ENCODE measurements at places on chromosomes 12 and 14. TPM values are rescaled to one million over a fixed set of nuclear protein-coding genes. Genes with fewer than 3 reads are reported as not detected.

Gene KLHDC1
- total RNA-seq: 0.98 TPM

- H3K27ac ChIP-seq: no peak overlapping the region
- H3K27me3 ChIP-seq: peaks cover 3% of the 10 kb centered on the region
- H3K36me3 ChIP-seq: no peaks in the 10 kb centered on the region
- DNase-seq: peak; percentile 33
- peaks cover 5% of the 10 kb centered on the region for H3K4me1 ChIP-seq
- H3K4me3 ChIP-seq: no peak overlapping the region
Measured at GRCh38 chr12:47838286-47838931, 18.7 kb upstream of the HDAC7 start.

GRCh38 chr12:96261557-96261956 lies 67.4 kb downstream of the ELK3 start:
- no peak for DNase-seq
- H3K4me3 ChIP-seq: no peak overlapping the region
- H3K36me3 ChIP-seq: no peaks in the 10 kb centered on the region
- no peak overlapping the region for H3K27ac ChIP-seq

GRCh38 chr12:47377414-47378221 lies 297.9 kb upstream of the AMIGO2 start:
- H3K4me1 ChIP-seq: no peaks in the 10 kb centered on the region
- DNase-seq: no peak
- no peak overlapping the region for H3K27ac ChIP-seq
- no peaks in the 10 kb centered on the region for H3K36me3 ChIP-seq

DNA sequence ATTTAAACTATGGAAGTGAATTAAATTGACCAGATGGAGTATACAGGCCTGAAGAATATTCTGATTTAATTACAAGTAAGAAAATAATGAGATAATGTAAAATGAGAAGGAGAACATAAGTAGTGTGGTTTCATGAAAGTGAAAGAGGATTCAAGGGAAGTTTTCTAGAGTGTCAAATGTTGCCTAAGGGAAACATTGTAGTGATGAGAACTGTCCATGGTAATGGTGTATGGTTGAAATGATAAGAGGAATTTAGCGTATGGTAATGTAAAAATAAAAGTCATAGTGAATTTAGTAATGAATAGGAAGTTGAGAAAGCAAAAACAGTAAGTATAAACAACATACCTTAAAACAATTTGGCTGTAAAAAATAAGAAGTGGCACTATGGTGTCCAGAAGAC lies 1954.6 kb upstream of the FLRT2 start:
- H3K4me1 ChIP-seq: no peaks in the 10 kb centered on the region
- H3K27me3 ChIP-seq: no peaks in the 10 kb centered on the region
- no peak overlapping the region for H3K27ac ChIP-seq
- H3K36me3 ChIP-seq: no peaks in the 10 kb centered on the region
- H3K4me3 ChIP-seq: no peak overlapping the region

DNA sequence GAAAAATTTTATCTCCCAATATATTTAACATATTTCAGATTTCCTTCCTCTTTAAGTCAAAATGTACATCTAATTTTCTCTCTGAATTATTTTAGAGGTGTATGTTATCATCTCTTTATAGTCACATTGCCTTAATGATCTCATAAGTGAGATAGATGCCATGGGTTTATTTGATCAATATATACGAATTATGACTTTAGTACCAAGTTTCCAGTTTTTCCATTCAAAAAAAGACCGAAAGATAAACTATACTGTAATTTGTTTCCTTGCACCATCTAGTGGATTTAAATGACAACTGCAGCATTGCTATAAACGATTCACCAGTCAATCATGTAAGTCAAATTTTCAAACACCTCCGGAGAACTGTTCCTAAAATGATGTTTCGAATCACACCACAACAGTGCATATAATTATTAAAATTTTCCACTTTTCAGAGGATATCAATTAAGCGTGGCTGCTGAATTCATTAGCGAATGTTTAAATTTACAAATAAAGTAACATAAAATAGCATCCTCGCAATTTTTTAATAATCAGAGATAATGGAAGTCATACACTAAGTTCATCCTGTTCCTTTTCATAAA lies 419 bp upstream of the ATXN7L3B start:
- peak overlapping the region; percentile 97 for H3K27ac ChIP-seq
- H3K27me3 ChIP-seq: peaks cover 7% of the 10 kb centered on the region
- peaks cover 27% of the 10 kb centered on the region for H3K4me1 ChIP-seq
- DNase-seq: no peak
- peak overlapping the region; percentile 97 for H3K4me3 ChIP-seq

Gene RNASE3
- not detected for total RNA-seq

Gene HPD
- not detected for total RNA-seq

Gene MDM1
- total RNA-seq: 7.9 TPM

Gene FITM1
- 0.66 TPM for total RNA-seq

GRCh38 chr12:122051231-122051876 lies 27.2 kb upstream of the MLXIP start:
- peaks cover 5% of the 10 kb centered on the region for H3K27me3 ChIP-seq
- no peak overlapping the region for H3K4me3 ChIP-seq
- H3K4me1 ChIP-seq: peaks cover 1% of the 10 kb centered on the region
- no peak for DNase-seq
- H3K27ac ChIP-seq: no peak overlapping the region

Gene PSEN1
- 79.7 TPM for total RNA-seq

All from glutamatergic neuron (in vitro differentiated cells).